ENCODE measurements at places on chromosomes 2 and 18.

DNA sequence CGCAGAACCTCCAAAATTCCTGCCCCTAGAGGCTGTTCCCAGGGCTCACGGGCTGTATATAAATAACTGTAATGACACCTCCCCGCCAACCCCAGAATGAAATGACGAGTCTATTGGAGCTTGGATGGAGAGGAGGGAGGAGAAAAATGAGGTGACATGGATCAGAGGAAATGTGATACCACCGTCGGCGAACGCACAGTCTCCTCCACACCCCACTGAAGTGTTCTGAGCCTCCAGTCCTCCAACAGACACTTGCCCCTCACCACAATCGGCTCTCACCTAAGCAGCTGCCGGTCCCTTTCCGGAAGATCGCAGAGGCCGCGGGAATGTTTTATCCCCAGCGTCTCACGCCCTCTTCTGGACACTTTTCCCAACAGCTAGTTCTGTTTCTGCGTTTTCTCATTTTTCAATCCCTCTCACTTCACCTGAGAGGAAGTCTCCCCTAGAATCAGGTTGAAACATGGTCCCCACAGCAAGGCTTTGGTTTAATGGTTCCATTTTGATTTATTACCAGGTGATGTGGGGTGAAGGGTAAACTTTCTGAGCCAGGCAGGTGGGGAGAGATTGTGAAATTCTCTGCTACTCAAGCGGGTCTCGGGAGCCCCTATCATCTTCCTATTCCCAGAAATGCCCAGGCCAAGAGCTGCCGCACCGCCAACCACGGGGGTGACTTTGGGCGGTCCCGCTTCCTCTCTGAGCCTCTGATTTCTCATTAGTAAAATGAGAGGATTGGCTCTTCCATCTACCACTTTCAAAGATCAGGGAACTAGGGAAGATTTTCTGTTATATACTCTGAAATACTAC lies 9.1 kb upstream of the MYO5B start:
- DNase-seq: no peak

DNA sequence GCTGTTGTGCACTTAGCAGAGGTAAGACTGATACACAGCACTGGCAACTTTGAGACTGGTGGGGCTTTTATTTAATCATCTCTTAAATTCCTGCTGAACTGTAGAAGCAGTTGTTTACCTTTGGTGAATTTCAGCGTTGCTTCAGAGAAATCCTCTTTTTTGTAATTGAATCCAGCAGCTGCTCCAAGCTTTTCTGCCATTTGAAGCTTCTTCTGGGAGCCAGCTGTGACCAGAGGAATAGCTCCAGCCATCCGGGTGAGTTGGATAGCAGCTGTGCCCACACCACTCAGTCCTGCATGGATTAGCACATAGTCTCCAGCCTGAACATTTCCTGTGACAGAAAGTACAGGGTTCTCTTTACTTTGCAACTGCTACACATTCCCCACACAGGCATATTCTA lies 3.9 kb downstream of the TP53I3 start:
- DNase-seq: no peak

DNA sequence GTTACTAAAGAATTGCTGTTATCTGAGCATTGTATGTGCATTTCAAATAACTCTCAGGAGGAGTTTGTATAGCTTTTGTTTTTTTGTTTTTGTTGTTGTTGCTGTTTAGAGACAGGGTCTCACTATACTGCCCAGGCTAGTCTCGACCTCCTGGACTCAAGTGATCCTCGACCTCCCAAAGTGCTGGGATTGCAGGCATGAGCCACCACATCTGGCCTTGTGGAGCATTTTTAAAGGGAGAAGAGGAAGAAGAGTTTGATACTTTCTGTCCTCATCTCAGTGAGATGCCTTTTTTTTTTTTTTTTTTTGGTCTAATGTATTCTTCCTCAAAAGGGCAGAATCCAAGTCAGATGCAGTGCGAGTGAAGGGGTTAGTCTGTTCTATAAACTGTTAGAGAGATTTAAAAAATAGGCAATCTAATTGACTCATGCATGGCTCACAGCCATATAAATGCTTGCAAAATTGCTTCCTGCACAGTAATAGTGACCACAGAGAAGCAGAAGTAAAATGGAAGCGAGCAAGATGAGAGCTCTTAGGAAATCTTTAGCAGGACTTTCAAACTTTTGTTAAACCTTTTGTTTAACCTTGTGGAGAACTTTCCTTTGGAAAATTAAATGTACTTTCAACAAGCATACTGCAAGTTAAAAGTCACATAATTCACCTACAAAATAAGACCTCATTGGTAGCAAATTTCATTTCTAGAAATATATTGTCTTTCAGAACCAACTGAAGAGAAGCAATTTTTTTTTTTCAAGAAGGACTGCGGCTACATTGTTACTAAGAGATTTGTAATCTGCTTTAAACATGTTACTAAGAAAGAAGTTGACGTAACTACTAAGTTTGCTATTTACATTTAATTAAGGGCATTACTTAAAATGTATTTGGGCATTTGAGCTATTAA lies 52.3 kb upstream of the ROCK1 start:
- DNase-seq: no peak

DNA sequence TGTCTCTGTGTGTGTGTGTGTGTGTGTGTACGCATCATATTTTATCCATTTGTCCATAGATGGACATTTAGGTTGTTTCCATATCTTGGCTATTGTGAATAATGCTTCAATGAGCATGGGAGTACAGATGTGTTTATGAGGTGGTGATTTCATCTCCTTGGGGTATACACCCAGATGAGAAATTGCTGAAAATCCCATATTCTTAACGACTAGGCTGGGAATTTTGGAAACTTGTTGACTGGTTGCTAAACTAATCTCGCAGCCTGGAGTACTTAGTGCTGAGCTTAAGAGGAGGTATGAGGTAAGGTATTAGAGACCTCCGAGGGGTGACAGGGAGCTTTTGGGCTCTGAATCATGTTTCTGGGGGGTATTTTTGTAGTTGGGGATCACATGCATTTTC lies 66.0 kb upstream of the SPRED2 start:
- no peak for DNase-seq

DNA sequence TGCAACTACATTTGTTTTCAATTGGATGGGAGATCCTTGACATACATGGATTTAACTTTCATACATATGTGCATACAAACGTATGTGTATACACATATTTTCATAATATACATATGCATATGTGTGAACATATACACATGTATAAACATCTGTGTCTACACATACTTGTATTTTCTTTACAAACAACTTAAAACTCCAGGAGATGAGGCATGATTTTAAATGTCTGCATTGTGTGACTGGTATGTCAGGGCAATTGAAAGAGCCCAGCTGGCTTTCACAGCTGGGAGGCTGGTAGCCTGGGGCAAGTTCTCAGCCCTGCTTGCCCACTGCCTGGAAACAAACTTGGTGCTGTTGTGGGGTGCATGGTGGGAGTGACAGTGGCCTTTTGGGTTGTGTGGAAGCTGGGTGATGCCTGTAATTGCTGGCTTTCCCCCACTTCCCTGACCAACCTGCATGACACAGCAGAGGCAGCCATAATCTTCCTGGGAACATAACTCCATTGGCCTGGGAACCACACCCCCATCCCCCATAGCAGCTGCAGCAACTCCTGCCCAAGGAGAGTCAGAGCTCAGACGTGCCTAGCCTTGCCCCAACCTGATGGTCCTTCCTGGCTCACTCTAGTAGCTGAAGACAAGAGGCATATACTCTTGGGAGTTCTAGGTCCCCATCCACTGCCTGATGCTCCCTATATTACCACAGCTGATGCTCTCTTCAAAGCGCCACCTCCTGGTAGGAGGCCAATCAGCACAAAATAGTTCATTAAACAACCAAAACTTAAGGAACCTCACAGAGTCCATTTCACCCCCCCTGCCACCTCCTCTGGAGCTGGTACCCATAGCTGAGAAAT lies 158.3 kb downstream of the CERS6 start:
- DNase-seq: no peak

DNA sequence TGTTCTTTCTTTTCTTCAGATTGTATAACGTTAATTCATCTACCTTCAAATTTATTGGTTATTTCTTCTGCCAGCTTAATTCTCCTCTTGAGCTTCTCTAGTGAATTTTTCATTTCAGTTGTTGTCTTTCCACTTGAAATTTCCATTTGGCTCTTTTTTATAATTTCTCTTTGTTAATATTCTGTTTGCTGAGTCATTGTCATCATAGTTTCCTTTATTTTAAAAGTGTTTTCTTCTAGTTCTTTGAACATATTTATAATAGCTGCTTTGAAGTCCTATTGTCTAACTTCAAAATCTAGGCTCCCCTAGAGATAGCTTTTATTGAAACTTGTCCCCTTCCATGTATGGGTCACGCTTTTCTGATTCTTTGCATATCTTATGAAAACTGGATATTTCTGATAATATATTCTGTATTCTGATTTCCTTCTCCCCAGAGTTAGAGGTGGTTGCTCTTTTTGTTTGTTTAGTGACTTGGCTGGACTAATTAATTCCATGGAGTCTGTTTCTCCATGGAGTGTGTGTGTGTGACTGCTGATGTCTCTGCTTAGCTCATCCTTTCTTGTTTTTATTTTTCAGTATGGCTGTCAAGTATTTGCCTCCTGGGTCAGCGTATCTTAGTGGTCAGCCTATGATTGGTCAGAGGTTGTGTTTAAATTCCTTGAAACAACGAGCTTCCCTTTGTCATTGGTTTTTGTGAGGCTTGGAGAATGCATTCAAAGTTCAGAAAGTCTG lies 47.6 kb downstream of the DIS3L2 start:
- no peak for DNase-seq

- DNase-seq: no peak
Observed at GRCh38 chr18:41858761-41859555, 96.1 kb upstream of the PIK3C3 start.

- DNase-seq: no peak
Observed at GRCh38 chr2:39949131-39949530, 170.1 kb upstream of the THUMPD2 start.

DNA sequence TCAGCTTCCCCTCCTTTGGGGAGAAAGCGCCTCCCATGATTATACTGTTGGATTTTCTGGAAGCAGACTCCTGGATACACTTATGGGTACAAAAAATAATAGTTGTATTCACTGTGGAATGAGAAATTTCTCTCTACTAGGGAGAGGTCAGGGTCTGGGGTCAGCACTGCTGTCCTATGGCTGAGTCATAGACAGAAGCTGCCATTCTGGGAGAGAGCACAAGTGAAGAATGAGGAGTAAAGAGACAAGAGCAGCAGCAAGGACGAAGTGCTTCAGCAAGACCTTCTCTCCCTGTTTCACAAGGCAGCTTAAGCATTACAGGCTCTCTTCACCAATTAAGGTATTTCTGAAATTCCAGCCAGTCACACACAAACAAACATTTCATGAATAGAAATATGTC lies 10.1 kb upstream of the UNC80 start:
- no peak for DNase-seq

DNA sequence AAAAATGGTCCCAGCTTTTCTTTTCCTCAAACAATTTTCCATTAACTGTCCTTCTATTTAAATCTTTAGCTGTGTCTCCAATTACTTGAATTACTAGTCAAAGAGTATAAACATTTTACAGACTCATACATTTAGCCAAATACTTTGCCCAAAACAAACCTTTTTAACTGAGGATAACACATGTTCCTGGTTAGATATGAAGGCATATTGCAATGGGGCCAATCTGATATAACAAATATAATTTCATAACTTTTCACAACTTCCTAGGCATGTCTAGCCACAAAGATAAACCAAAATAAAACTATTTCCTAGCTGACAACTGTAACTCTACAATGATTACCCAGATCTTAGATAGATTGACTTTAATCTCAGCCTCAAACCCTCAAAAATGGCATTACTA lies 247.5 kb upstream of the ZNF521 start:
- no peak for DNase-seq

GRCh38 chr2:85175369-85176299 lies 42.4 kb downstream of the TCF7L1 start:
- no peak for DNase-seq

DNA sequence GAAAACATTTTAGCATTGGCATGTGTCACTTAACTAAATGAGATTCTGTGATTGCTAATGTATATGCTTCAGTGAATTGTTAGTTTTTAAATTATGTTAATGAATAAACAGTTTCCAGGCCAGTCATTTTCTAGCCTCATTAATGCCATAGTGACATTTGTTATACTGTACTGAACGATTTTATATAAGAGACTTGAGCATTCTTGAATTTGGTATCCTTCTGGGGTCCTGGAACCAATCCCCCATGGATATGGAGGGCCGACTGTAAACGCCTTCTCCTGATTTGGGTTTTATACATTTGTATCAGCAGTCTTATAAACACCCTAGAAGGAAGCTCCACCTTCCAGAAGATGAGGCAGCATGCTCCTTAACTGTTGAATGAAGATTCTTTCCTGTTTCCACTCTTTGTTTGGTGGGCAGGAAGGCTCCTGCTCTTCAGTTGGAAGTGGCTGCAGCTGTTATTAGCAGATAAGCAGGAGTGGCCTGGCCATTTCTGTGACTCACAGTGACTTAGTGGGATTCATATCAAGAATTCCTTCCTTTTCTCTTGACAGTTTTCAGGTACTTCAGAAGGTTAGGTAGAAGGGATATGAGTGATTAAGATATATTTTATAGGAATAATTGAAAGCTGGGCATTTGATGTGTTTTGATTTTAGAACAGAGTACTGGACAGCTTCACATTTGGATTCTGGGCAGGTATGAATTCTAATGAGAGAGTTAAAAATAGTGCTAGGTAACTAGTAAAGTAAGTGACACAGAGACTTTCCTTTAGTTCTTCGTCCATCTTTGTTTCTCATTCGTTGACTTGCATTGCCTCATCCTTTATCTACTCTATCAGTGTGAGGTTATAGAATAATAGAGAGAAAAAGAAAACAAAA lies 124.9 kb downstream of the PLCL1 start:
- DNase-seq: no peak

GRCh38 chr2:222892321-222892720 lies 31.5 kb downstream of the ACSL3 start:
- no peak for DNase-seq

GRCh38 chr2:72415781-72416475 lies 268.3 kb upstream of the CYP26B1 start:
- no peak for DNase-seq

GRCh38 chr18:50662775-50663383 lies 103.0 kb downstream of the MAPK4 start:
- no peak for DNase-seq

GRCh38 chr18:36196238-36196995 lies 9.1 kb downstream of the MOCOS start:
- no peak for DNase-seq

- no peak for DNase-seq
Observed at GRCh38 chr2:239598011-239598731, 197.4 kb upstream of the HDAC4 start.

GRCh38 chr2:61157371-61158003 lies 4.5 kb upstream of the C2orf74 start:
- DNase-seq: no peak

Measured in T-helper 2 cell treated with Interferon-gamma antibody and Interleukin-4, amounts not matched to agents 5 μg/mL and 100 μg/mL, for 36 hours (primary cell).